ENCODE measurements at places on chromosomes 2 and 18.

DNA sequence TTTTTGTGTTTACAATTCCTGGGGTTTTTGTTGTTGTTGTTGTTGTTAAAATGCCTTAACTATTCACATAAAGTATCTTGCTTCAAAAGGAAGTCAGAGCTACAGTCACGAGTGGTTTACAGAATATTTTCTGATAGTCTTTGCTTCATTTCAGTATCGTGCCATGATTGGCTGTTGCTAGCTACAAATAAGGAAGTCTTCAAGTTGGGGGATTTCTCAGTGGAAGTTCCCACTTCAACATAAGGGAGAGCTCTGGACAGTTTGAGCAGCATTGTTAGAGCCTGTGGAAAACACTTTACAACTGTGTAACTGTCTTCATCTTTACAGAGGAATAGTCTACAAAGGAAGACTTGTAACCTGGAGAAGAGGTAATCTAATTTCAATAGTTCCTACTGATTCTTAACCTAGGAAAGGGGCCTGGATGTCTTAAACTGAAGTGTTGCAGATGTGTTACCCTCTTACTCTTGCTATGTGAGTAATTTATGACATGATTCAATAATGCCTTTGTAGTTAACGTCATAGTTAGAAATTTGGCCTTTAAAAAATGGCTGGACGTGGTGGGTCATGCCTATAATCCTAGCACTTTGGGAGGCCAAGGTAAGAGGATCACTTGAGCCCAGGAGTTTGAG is 23.4 kb upstream of the TANK start:
- DNase-seq: peak; percentile 37

- DNase-seq: no peak
Observed at GRCh38 chr2:192313773-192314172, 119.0 kb upstream of the TMEFF2 start.

DNA sequence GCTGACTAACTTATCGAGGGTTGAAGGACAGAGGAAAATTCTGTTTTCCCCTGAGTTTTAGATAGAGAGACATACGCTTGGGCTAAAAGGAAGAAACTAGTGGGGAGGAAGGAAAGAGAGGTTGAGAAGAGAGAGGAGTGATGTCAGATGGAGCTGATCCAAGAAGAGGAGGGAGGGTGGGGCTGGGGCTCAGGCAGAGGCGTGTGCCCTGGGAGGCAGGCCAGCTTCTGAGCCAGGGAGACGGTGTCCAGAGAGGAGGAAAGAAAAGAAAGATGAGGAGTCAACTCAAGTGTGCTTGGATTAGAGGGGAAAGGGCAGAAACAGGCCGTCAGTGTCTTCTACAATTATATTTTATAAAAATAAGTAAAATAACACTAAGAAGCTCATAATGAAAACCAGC is 56.2 kb downstream of the EMILIN2 start:
- DNase-seq: no peak

GRCh38 chr2:233793465-233794127 is 15.5 kb downstream of the MROH2A start:
- DNase-seq: no peak

DNA sequence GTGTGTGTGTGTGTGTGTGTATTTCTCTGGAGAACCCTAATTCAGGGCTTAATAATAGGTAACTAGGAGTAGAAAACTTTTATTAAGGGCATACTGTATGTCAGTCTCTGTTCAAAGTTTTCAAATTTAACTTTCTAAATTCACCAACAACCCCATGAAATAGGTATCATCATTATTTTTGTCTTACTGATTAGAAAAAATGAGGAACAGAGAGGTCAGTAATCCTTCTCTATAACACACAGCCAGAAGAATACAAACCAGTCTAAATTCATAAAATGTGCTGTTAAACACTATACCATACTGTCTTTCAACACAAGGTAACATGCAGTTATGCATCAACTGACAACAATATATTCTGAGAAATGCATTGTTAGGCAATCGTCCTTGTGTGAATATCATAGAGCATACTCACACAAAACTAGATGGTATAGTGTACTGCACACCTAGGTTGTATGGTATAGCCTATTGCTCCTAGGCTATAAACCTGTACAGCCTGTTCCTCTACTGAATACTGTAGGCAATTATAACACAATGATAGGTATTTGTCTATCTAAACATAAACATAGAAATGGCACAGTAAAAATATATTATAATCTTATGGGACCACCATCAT is 143.1 kb downstream of the PTH2R start:
- no peak for DNase-seq

DNA sequence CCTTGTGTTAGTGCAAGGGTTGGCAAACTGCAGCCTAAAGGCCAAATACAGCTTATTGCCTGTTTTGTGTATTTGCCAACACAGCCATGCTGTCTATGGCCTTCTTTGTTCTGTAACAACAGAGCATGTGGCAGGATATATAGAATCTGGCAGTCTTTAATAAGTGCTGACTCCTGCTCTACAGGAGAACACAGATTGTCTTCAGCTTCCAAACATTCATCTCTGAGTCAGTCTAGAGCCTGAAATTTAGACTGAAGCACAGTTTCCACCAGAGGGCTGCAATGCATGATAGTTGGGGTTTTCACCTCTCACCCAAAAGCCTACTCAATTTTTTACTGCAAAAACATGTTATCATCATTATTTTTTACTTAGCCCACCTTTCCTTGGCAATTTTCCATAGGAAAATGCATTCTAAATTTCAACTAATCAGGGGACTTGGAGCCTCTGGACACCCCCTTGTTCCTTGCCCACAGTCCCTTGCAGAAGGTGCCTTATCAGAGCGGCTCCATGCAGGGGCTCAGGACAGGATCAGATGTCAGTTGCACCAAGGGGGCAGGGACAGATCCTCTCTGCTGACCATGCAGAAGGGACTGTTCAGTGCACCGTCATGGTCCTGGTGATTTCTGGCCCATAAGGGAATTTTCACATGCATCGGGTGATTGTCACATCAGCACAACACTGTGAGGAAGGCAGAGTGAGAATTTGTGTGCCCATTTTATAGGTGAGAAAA is 12.4 kb downstream of the IL37 start:
- DNase-seq: no peak

DNA sequence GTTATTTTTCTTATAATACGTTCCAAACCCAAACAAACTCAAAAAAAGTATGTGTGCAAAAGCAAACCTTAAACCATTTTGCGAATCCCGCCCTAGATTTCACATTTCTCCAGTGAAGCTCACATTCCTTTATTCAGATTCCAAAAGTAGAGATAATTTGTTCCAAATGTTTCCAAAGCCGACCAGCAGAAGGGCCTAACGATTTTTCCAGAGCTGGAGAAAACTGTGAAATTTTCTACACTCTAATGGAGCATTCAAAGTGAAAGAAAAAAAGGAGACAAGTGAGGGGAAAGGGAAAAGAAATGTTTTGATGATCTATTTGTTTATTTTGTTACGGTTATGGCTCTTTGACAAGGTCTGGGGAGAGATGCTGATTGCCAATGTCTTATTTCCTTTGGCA is 286.5 kb upstream of the SLC14A2 start:
- no peak for DNase-seq

DNA sequence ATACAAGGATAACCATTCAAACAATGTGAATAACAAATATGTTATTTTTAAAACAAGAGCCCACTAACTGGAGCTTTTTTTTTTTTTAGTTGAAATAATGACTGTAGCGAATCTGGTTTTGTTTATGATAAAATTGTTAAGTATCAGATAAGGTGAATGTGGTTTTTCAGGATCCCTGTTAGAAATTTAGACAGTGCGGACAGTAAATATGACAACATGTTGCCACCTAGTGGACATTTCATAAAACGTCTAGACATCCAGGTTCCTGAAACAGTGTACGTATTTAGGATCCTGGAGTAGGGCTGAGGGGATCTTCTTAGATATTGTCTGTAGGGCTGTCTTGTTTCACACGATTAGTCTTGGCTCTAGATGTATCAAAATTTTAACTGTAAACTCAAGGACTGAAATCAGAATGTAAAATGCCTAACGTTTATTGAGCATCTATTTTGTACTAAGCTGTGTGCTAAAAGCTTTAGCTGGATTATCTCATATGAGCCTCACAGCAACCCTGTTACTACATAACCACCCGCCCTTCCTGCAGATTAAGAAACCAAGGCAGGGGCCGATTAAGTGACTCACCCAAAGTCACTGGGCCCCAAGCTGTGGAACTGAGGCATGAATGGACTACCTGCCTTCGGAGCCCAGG is 23.9 kb upstream of the CCDC68 start:
- peak; percentile 36 for DNase-seq

Data from GF-D8 (cell line).